Cerebellar nuclear complex (tissue), 1 donor: ENCODE measurements at places on chromosomes 2 and 18.

DNA sequence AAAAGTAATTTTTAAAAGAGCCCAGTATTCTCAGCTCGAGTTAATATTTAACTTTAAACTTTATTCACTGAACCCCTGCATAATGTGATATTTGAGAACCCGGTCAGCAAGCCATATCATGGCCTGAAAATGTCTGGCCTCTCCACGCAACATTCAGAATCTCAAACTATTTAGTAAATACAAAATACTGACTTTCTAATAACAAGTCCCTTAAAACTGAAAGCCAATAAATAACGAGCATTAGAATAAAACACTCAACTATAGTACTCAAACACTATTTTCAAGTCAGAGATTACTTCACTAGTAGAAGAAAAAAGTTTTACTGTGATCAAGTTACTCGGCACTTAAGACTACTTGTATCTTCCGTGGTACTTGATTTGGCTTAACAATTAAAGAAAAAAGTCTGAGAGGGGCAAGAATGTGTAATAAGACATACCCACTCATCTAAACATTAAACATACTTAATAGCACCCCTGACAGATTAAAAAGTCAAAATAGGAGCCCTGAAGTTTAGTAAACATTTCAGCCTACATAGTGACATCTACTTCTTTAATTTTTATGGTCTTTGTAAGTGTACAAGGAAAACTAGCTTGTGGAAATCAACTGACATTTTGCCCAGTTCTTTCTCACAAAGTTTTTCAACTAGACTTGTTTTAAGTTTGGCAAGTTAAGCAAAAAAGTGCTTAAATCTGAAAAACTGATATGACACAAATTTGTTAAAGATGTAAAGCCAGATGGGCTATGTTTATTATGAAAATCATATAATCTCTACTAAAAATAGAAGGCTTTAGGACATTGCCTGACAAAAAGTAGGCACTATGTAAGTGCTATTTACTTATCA, 38.2 kb downstream of the RTN4 start:
- DNase-seq: no peak

DNA sequence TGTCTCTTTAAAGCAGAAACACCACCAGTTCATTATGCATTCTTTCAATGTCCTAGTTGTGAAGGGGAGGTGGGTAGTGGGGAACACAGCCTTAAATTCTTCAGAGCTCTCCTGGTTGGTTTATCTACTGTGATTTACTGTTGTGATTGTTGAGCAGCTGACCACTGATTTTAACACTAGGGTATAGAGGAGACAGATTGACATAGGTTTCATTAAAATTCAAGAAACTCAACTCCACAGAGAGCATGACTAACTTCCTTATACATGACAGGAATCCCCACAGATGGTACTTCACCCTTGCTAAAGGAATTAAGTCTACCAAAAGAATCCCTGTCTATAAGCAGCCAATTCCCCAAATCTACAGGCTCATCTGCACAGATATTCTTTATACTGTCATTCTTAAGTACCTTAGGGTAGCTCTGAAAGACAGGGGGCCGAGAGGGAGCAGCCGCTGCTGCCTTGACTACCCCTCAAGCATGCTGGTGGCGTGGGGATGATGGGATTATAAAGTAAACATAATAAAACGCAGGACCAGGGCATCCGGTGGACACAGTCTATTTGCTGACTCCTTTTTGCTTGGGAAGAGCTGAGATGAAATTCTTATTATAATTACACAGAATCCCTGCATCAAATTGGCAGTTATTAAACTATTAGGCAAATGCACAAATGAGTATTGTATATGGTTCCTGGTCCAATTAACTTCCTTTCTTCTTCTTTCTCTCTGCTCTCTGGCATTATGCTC, 1377.6 kb upstream of the PIK3C3 start:
- DNase-seq: no peak

DNA sequence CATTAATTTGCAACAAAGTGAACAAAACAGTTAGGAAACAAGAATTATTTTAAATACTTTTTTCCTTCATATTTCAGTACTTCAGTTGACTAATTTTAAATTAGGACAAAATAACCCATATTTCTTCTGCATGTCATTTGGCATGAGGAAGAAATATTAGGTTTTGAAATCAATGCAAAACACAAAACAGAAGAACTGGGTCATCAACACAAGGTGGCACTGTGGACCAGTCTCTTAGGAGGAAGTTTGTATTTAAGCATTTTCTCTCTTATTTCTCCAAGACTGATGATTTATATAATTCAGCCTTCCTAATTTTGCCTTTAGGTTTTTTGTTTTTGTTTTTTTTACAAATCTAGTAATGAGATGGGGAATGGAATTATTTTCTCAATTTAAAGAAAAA, 352.8 kb upstream of the KCNH7 start:
- DNase-seq: no peak

- no peak for DNase-seq
Observed at GRCh38 chr18:32906506-32907310, 133.9 kb upstream of the KLHL14 start.

- DNase-seq: no peak
Observed at GRCh38 chr18:7545734-7546133, 21.4 kb upstream of the PTPRM start.

DNA sequence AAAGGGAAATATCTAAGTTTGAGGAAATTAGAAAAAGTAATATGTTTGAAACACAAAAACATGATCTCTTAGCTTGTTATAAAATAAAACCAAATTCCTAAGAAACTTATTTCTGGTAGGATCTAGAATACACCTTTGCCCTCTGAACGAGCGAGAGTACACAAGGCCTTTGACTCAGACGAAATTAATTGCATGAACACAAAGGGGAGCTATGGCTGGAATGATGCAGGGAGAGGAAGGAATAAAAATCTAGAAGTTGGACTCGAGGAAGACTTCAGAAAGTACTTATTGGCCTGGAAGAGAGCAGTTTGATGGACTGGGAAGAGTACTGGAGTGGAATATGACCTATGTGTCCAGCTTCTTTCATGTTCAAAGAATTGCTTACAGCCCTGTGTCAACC, 927 bp upstream of the CRYGD start:
- DNase-seq: no peak

DNA sequence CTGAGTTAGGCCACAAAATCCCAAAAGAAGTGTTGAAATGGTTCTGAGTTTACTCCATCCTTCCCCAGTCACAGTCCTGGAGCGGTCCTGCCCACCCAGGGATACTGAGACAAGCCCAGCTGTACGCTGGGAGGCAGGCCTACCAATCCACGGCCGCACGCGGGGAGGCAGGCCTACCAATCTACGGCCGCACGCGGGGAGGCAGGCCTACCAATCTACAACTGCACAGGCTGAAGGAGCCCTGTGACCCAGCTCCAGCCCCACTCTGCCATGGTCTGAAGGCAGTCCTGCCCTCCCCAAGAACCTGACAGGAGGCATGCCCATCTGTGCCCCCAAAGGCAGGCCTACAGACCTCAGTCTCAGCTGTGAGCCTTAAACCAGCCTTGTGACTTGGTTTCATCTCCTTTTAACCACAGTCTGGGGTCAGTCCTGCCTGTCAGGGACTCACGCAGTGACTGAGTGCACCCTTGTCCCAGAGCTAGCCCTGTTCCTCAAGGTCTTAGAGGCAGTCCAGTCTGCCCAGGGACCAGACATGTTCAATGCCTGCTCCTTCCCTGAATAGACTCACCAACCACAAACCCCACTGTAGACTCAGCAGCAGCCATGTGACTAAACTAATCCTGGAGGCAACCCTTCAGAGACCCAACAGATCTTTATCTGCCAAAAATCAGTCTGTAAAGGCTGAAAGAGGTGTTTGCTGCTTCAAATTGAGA, 36.8 kb downstream of the GPC1 start:
- no peak for DNase-seq

GRCh38 chr2:117519238-117519637, 295.3 kb upstream of the DDX18 start:
- no peak for DNase-seq

GRCh38 chr2:183078163-183078463, 434 bp upstream of the DUSP19 start:
- no peak for DNase-seq

GRCh38 chr2:182393270-182393760, 33.5 kb downstream of the PDE1A start:
- DNase-seq: no peak

GRCh38 chr18:49142216-49142615, 191.5 kb upstream of the SMAD7 start:
- no peak for DNase-seq

- no peak for DNase-seq
Observed at GRCh38 chr2:134693359-134694330, 25.2 kb downstream of the TMEM163 start.

GRCh38 chr2:37665604-37666362, 5.7 kb downstream of the CDC42EP3 start:
- DNase-seq: no peak

GRCh38 chr2:74712223-74713053, 58.4 kb downstream of the SEMA4F start:
- no peak for DNase-seq

DNA sequence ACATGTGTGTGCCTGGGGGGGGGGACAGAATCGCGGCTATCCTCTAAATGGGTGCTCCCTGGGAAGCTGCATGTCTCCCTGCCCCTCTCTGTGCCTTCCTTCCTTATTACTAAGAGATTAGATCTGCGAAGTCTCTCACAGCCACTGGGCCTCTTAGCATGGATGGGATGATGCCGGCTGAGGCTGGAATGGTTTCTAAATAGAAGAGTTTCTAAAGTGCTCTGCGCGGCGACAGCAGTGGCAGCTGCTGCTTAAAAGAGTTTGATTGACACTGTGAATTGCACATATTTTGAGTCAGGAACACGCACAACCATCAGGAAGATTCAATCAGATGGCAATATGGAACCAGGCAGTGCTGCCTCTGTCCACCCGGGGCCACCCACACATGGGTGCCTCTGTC, 163.8 kb downstream of the CLIP4 start:
- no peak for DNase-seq

GRCh38 chr2:40093021-40093675, 314.1 kb upstream of the THUMPD2 start:
- DNase-seq: no peak

GRCh38 chr2:22901471-22902179, 483.4 kb upstream of the KLHL29 start:
- DNase-seq: no peak

- DNase-seq: no peak
Observed at GRCh38 chr2:66585587-66585986, 150.7 kb downstream of the MEIS1 start.

DNA sequence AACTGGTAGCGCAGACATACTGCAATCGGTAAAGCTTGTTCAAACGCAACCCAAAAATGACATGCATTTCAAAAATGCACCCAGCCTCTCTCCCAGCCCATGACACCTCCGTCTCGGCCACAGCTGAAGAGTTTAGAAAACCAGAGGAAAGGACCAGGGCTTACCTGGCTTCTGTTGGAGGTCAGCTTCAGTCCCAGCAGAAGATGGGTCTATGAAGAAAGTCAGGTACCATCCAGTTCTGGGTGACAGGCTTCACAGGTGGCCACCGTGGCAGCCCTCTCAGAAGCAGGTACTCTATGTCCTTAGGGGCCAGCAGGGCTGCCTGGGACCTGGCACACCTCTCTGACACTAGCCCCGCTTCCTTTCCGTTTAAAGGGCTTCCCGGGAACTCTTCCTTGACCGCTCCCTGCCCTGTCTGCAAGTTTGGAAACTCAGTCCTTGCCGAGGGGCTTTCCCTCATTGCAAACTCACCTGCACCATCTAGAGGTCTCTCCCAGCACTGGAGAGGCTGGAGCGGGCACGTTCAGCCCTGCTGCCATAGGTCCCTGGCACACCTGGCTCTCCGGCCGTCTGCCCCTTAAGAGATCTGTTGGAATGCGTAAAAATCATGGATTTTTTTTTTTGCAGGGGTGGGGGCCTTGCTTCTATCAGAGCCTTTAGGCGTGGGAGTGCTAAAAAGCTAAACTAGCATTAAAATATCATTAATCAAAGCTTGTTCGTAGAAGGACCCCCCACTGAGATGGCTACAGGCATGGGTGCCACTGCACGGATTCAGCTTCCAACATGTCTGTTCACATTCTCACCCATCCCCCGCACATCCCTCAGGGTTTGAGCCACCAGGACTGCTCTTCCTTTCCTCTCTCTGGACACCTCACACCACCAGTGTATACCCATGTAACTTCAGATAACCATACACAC, at the start of gene EDAR:
TSS of gene EDAR (minus strand) at position 425 of the 918 bp plus-strand sequence. CDS start 58,206 bp downstream, outside the sequence.
- DNase-seq: no peak

- DNase-seq: no peak
Observed at GRCh38 chr18:23317975-23318675, 135.0 kb upstream of the RIOK3 start.

- DNase-seq: no peak
Observed at GRCh38 chr2:158142165-158142564, 40.5 kb downstream of the UPP2 start.

- no peak for DNase-seq
Observed at GRCh38 chr2:175445281-175445680, 263.8 kb upstream of the ATP5MC3 start.

GRCh38 chr2:161283926-161284325, 24.3 kb upstream of the PSMD14 start:
- no peak for DNase-seq

DNA sequence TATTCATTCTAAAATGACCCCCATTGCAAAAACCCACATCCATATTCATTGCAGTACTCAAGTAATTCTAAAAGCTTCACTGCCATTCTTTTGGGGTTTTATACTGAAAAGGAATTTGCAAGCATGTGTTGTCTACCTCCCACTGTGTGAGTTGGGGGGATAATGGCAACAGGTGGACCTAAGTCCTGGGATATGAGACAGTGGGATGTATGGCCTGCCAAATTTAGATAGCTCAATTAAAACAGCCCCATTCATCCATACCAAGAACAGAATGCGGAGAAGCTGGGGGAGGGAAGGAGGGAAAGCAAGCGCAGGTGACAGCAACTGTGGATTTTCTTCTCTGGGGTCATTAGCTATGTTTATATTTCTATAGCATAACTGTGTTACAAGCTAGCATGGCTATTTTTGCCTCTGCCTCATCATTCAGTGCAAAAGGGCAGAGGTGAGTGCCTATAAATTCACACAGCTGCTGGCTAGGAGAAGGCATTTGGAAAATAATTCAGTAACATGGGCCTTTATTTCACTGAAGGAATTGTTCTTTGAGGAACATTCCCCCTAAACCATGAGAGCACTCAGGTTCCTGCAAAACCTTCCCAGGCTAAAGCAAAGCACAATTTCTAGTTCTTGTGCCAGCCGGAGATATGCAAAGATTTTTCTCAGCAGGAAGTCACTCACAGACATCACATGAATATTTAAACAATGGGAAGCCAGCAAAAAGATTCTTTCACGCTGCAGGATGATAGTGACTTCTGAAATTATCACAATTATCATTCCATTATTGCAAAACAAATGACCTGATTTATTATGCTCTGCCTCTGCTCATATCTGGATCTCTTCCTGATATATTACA, 393.9 kb upstream of the ACVR2A start:
- no peak for DNase-seq
